ENCODE measurements at places on chromosomes 3 and 15.

DNA sequence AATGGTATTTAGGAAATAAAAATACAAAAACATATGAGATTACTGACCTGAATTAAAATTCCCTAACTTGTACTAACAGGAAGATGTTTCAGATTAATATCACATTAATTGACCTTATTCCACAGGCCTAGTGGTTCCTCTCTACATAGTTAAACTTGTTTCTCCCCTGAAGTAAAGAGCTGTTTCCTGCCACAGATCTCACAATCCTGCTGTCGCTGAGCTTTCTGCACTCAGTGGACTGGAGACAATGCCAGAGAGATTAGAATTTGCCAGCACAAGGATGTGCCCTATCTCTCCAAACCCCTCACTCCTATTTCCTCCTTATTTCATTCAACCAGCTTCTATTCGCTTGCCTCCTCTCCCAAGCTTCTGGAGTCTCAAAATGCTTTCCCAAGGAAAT, 130.6 kb downstream of the CTNNB1 start:
- no peak for DNase-seq

DNA sequence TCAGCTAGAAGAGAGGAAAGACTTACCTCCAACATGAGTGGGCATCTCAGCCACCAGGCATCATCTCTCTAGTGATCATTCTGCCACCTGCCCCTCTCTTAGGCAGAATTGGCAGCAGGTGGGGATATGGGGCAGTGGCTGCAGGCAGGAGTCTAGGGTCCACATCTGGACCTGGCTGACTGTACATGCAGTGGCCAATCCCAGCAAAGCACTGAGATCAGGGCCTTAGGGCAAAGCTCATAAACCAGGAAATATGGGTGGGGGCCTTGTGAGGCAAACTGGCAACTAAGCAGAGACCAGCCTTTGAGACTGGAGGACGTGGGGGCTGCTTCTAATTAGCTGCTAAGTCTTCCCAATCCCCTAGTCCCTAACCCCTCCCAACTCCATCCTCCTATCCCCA, 12.9 kb downstream of the POMGNT2 start:
- no peak for DNase-seq

- no peak for DNase-seq
These were observed 102.0 kb upstream of the DAZL start for GRCh38 chr3:16707260-16707659.

DNA sequence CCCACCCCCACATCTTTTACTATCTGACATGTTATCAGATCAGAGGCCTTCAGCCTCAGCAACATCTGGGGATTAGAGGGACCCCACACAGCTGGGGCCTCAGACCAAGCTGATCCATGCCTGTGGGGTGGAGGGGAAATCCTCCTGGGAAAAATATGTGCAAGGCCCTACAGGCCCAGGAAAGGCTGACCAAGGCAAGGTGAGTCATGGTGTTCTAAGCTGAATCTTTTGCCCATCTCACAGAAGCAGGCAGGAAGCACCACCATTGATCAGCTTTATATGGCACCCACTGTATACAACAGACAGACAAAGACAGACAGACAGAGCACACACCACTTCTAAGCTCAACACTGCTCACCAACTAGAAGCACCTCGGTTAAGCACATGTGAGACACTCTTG, 12.4 kb upstream of the PARP6 start:
- no peak for DNase-seq

DNA sequence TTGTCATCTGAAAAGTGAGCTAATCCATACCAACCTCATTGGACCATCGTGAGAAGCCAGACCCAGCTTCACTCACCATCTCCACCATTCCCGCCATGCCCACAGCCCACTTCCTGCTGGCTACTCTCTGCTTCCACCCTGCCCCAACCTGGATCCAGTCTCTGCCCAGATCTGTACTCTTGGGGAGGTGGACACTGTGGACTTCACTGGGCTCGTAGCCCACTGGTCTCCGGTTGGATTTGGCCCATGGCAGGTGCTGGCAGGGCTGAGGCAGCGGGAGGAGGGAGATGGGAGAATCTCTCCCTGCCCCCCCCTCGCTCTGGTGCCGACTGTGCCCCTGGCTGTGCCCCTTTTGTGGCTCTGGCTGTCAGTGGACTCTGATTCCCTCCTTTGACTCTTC, 193.8 kb downstream of the ABHD5 start:
- DNase-seq = no peak

DNA sequence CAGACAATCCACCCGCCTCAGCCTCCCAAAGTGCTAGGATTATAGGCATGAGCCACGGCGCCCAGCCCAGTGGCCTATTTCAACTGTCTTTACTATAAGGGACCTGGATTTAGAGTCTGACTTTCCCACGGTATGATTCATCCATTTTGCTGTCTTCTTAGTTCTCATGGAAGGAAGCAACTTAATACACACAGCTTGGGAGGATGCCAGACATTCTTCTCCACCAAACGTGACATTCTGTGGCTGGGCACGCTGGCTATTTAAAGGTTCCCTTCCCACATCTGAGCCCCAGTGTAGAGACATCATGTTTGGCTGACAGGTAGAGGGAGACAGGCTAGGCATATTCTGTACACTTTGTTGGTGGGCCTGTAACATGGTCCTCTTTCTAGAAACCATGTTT, 26.2 kb downstream of the FAM43A start:
- peak; percentile 93 for DNase-seq

DNA sequence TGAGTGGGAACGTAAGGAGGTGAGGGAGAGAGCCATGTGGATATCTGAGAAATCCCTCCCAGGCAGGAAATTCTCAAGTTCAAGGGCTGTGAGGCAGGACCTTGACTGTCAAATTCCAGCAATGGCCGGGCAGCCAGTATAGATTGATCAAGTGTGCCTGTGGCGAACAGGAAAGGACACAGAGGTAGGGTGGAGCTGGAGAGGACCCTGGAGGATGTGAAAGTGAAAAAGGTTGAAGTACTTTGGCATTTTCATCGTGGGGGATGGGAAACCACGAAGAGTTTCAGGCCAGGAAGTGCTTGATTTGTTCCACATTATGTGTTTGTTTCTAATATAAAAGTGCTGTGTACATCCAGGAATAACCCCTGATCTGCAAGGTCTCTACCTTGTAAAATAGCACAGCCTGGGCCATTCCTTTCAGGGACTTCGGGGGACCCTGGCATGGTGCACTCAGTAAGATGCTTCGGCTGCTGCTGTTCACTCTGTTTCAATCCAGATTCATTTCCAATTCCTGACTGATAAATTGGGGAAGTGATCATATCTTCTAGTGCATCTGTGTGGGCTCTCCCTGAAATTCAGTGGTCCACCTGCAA, 156.6 kb downstream of the MCTP2 start:
- DNase-seq = peak; percentile 8

- peak; percentile 81 for DNase-seq
These were observed 31.9 kb upstream of the TSC22D2 start for GRCh38 chr3:150376001-150376848.
